Lower leg skin (tissue), 4 donors: ENCODE measurements at places on chromosomes 3 and 15. TPM values are rescaled to one million over a fixed set of nuclear protein-coding genes. Genes with fewer than 3 reads are reported as not detected.

GRCh38 chr3:188151438-188151837 lies 2.5 kb upstream of the LPP start:
- DNase-seq = no peak

- no peak for DNase-seq
Measured at GRCh38 chr3:45227071-45227820, 1.2 kb upstream of the TMEM158 start.

- DNase-seq = no peak
Measured at GRCh38 chr3:141526709-141527108, 39.9 kb downstream of the RASA2 start.

GRCh38 chr3:33826688-33827087 lies 28.3 kb downstream of the PDCD6IP start:
- no peak for DNase-seq

DNA sequence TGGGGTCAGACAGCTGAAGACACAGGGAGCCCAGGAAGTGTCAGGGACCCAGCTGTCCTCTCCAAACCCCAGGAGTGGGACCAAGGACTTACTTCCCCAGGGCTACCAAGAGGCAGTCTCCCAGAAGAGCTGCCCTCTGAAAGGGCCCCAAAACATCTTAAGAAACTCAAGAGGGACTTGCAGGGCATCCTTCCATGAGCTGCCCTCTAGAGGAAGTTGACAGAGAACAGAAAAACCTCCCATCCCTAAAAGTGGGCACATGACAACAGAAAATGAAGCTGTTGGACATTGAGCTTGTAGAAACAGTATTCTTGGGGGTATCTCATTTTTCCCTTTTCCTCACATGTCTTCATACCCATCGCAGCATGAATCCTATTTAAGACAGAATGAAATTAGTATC lies 58.9 kb downstream of the MECOM start:
- DNase-seq = no peak

GRCh38 chr3:42519568-42519962 lies 17.1 kb downstream of the VIPR1 start:
- DNase-seq = no peak

DNA sequence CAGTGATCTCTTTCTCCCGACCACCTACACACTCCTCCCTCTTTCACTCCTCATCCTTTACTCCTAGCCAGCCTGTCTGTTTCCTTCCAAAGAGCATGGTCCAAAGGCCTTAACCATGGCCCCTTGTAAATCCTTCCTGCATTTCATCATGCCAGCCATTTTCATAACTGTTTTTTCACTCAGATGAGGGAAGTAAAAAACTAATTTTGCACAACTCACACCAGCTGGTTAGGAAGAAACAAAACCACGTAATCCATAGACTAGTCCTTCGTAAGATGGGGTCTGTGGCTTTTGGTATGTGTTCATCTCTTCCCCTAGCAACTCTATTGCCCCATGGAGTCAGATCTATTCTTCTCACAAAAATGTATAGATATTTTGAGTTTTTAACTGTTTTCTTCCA lies 187.8 kb downstream of the SHOX2 start:
- DNase-seq = no peak

The STAB1 gene
- 12.0 TPM for total RNA-seq

The RHCG gene
- 23.8 TPM for total RNA-seq

The CBLB gene
- total RNA-seq = 22.5 TPM

The ITPR1 gene
- total RNA-seq = 13.8 TPM
